Panc1 (cell line): ENCODE measurements at places on chromosomes 7 and 10. TPM values are rescaled to one million over a fixed set of nuclear protein-coding genes. Genes with fewer than 3 reads are reported as not detected.

DNA sequence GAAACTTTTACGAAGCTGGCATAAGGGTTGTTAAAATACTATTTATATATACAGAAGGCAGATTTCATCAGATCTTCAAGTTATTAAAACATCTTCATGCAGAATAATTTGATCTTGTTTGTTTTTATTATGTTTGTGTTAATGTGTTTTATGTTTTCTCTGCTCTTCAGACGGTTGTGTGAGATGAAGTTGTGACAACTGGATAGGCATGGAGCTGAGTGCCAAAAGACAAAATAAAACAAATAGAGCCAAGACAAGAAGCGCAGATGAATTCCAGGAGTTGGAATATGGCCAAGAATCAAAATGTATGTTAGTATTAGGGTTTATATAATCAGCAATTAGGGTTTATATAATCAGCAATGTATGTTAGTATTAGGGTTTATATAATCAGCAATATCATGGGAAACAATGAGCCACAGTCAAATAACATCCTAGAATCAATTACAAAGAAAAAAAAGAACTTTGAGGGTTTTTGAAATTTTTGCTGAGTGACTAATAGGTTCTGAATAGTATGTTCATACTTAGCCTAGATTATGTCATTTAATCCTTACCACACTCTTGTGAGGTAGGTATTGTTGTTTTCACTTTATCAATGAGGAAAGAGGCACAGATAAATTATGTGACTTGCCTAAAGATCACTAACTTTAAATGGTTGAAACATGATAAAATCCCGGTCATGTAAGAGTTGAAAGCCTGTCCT is 488.0 kb upstream of the STEAP1 start:
- H3K36me3 ChIP-seq: no peaks in the 10 kb centered on the region
- H3K4me1 ChIP-seq: no peaks in the 10 kb centered on the region
- H3K4me3 ChIP-seq: no peak overlapping the region
- no peak for DNase-seq
- no peaks in the 10 kb centered on the region for H3K27me3 ChIP-seq

GRCh38 chr7:92404170-92404614 is 43.1 kb upstream of the GATAD1 start:
- no peak overlapping the region for H3K4me3 ChIP-seq

- peaks cover 7% of the 10 kb centered on the region for H3K4me1 ChIP-seq
- H3K4me3 ChIP-seq: no peak overlapping the region
- H3K27me3 ChIP-seq: no peaks in the 10 kb centered on the region
- no peak for DNase-seq
These were observed 110.1 kb downstream of the CD36 start for GRCh38 chr7:80748363-80749042.

DNA sequence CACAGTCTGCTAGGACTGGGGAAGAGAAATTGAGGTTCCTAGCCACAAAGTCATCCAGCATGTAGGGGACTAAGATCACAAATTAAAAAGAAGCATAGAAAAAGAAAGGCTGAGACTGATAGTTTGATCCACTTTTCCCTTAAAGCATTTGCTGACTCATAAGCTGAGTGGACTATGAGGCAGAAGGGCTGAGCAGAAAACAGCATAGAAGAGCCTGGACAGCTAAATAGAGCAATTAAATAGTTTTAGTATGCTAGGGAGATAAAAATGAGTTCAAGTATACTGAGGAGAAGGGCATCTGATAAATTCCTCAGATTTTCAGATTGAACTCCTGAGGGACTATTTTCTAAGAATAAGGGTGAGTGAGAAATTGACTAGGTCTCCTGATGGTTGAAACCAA is 155.9 kb upstream of the EGR2 start:
- no peak overlapping the region for H3K4me3 ChIP-seq
- no peak for DNase-seq
- no peaks in the 10 kb centered on the region for H3K4me1 ChIP-seq
- no peak overlapping the region for H3K27ac ChIP-seq
- H3K27me3 ChIP-seq: peaks cover 9% of the 10 kb centered on the region

DNA sequence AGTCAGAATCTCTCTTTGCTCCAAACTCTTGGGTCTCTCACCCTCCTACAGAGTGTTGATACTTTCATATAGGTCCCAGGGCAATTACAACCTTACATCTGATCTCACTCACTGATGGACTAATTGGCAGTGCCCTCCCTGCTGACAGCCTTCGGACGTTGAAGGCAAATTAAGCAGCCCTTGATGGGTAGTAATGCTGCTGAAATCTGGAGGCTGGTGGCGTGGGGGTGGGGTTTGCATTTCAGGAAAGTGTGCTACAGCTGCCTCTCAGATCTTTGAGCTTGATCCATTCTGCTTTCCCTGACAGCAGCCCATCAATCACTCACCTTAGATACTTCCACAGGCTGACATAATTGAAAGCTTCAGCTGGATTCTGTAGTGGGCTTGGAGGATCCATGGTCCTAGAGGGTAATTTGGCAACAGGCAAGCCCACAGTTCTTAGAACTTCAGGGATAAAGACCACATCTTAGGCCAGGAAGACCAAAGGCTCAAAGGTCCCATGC is 349.1 kb upstream of the PODXL start:
- H3K36me3 ChIP-seq: no peaks in the 10 kb centered on the region
- no peak overlapping the region for H3K27ac ChIP-seq
- no peaks in the 10 kb centered on the region for H3K4me1 ChIP-seq
- no peaks in the 10 kb centered on the region for H3K27me3 ChIP-seq
- H3K4me3 ChIP-seq: no peak overlapping the region
- DNase-seq: no peak

Gene ELOVL3
- 1.2 TPM for total RNA-seq
